ENCODE measurements at places on chromosomes 12 and 14. TPM values are rescaled to one million over a fixed set of nuclear protein-coding genes. Genes with fewer than 3 reads are reported as not detected.

- no peak for ATAC-seq
Observed at GRCh38 chr14:34498684-34499412, 36.8 kb upstream of the SPTSSA start.

The PTCSC3 gene
- total RNA-seq, result not detected

GRCh38 chr12:14858513-14858912 lies 15.2 kb upstream of the ART4 start:
- no peak for ATAC-seq

GRCh38 chr12:92194561-92194960 lies 48.9 kb upstream of the BTG1 start:
- ATAC-seq, result no peak

The C12orf60 gene
- total RNA-seq, result 0.40 TPM

GRCh38 chr12:117069101-117069797 lies 30.0 kb downstream of the TESC start:
- ATAC-seq, result no peak

- no peak for ATAC-seq
Observed at GRCh38 chr14:100898935-100899883, 4.3 kb downstream of the RTL1 start.

The GPR84 gene
- total RNA-seq, result not detected

- no peak for ATAC-seq
Observed at GRCh38 chr14:72692696-72693095, 201.2 kb downstream of the DPF3 start.

The SLC7A7 gene
- 22.7 TPM for total RNA-seq

The ACTR10 gene
- total RNA-seq, result 45.1 TPM

DNA sequence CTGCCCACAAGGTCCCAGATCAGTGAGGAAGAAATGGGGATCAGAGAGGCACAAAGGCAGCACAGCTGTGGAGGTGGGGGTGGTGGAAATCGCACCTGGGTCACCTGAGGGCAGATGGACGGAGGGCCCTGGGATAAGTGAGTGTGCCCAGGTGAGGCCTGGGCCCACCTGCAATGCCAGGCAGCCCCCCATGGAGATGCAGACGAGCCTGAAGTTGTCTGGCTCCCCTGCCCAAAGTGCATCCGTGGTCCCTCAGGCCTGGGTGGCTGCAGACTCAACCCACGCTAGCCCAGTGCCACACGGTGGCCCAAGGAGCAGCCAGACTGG lies 84.9 kb downstream of the NCOR2 start:
- ATAC-seq, result no peak

GRCh38 chr14:95776798-95777534 lies 63.0 kb upstream of the TCL1A start:
- ATAC-seq, result no peak

The PIWIL1 gene
- total RNA-seq, result not detected

The NFE2 gene
- 1.6 TPM for total RNA-seq

- no peak for ATAC-seq
Observed at GRCh38 chr12:46043972-46044520, 53.7 kb upstream of the SCAF11 start.

The BCL2L14 gene
- not detected for total RNA-seq

- ATAC-seq, result peak; percentile 34
Observed at GRCh38 chr14:25006961-25007795, 42.8 kb downstream of the STXBP6 start.

The ACVRL1 gene
- 77.4 TPM for total RNA-seq

GRCh38 chr14:25484906-25485305 lies 435.0 kb upstream of the STXBP6 start:
- no peak for ATAC-seq

GRCh38 chr14:29039171-29039570 lies 272.6 kb downstream of the FOXG1 start:
- no peak for ATAC-seq

The OTX2 gene
- total RNA-seq, result not detected

DNA sequence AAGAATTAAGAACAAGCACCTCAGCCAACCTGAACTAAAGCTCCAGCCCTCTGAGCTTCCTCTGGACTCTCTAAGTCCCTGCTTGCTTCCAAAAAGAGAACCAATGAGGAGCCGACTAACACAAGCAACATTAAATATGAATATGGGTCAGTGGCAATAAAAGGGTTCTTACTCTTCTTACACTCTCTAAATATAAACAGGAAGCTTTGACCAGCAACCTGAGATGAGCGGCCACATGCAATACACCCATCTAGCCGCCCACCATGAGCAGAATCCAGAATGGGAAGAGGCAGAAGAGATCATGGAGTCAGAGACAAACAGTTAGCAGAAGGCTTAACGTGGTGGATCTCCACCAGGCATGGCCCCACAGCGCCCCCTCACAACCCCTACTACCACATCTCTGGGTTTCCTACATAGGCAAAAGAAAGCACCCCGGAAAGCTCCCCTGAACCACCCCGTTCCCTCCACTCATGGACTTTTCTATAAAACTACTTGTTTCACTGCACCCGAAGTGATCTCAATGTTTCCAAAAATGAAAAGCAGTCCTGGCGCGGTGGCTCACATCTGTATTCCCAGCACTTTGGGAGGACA lies 59.4 kb downstream of the TTC7B start:
- ATAC-seq, result no peak

The RPAP3 gene
- 17.0 TPM for total RNA-seq

GRCh38 chr14:91841065-91841464 lies 26.3 kb downstream of the TC2N start:
- no peak for ATAC-seq

The TRPV4 gene
- total RNA-seq, result 0.19 TPM

The SERPINA5 gene
- total RNA-seq, result 8.4 TPM

DNA sequence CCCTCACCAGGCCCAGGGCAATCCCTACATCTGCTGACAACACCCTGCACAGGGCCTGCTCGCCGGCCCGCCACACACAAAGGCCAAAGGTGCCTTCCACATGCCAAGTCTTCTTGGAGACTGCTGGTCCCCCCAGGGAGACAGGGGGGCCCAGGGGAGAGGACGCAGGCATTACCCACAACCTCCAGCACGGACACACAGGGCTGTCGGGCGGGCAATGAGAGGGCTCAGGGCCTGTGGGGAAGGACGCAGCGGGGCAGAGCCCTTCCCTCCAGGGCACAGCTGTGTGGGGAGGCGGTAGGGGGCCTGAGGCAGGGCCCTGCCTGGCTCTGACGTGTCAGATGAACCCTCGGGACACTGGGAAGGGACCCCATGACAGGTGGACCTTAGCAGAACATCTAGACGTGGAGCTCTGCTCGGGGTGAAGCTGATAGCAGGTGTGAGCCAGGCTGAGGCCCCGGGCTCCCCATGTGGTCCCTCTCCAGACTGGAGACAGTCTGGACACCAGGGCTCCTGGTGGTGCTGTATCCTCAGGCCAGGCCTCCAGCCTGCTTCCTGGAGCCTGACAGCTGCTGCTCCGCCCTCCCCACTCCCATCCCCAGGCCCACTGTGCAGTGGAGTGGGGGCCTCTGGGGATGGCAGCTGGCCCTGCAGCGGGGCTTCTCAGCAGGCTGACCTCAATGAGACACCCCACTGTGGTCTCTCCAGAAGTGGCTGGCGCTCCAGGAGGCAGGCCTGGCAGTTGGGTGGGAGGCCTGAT lies 31.6 kb upstream of the NUDT14 start:
- ATAC-seq, result no peak

The MSI1 gene
- total RNA-seq, result 0.74 TPM

The C12orf56 gene
- total RNA-seq, result not detected

The HEATR5A gene
- 36.1 TPM for total RNA-seq

The WDR20 gene
- 24.6 TPM for total RNA-seq

DNA sequence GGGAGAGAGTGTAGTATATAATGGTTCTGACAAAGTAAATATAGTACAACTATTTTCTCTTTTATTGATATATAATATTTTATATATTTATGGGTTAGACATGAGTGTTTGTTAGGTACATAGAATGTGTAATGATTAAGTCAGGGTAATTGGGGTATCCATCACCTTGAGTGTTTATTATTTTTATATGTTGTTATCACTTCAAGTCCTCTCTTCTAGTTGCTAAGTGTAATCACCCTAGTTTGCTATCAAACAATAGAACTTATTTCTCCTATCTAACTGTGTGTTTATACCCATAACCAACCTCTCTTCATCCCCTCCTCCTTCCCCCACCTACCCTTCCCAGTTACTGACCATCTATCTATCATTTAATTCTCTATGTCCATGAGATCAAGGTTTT lies 64.2 kb downstream of the BRMS1L start:
- no peak for ATAC-seq

DNA sequence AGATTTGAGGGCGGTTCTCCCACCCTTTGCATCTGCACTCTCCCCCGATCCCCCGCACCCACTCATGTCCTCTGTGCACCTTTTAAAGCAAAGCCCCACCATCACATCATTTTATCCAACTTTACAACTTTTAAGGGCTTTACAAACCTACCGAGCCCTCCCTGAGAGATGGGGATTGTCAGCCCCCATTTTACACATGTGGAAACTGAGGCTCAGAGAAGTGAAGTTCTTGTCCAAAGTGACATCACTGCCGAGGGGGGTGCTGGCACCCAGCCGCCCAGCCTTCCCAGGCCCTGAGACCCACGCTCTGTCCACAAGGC lies 334.2 kb downstream of the MED13L start:
- no peak for ATAC-seq

DNA sequence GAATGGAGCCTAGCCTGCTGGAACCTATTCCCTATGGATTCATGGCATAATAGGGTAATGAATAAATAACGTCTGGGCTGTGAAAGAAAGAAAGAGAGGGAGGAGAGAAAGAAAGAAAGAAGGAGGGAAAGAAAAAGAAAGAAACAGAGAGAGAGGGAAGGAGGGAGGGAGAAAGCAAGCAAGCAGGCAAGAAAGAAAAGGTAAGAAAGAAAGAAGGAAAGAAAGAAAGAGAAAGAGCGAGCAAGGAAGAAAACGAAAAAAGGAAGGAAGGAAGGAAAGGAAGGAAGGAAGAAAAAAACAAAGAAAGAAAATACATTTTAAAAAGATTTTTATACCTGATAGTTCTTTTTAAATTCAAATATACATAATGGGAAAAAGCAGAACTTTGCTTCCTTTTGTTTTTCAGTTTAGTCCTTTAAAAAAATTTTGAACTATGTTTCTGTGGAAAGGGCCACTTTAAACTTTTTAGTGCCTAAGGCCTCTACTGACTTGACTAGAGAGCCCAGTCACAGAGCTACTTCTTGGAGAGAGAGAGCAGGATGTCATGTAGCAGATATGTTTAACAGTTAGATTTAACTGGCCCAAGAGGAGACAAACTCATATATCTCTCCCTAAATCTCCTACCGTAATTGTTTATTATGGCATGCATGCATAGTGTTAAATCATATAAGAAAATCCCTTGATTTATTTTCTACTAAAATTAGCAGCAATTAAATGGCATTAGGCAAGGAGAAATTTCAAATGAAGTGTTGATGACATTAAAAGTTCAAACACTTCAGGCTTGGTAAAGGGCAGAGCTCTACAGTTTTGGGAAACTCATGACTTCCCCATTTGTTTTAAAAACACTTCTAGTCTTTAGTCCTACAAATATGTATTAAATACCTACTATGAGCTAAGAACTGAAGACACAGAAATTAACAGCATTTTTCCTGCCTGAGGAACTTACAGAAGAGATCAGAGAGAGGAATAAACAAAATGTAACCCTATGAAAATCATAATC lies 305.5 kb downstream of the BCAT1 start:
- ATAC-seq, result no peak

The GDF3 gene
- not detected for total RNA-seq
